SK-N-DZ (cell line): ENCODE measurements at places on chromosomes 13 and 19.

GRCh38 chr13:111469916-111470506, 149.6 kb downstream of the TEX29 start:
- no peak for DNase-seq

GRCh38 chr19:591099-591958, 1.6 kb downstream of the HCN2 start:
- DNase-seq, result no peak

DNA sequence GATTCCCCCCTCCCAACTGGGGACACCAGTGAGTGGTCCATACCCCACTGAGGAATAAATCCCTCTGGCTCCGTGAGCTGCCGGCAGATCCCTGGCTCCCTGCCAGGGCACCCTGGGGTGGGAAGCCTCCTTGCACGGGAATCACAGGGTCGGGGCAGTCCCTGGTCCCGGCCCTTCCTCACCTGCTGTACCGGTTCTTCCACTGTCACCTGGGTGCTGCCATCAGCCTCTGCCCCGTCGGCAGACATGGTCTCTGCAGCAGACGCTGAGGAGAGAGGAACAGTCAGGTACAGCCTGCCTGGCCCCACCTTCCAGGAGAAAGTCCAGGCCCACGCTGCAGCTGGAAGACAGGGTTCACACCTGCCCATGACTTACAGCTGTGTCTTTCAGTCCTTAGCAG, 6.3 kb downstream of the PLIN3 start:
- no peak for DNase-seq

DNA sequence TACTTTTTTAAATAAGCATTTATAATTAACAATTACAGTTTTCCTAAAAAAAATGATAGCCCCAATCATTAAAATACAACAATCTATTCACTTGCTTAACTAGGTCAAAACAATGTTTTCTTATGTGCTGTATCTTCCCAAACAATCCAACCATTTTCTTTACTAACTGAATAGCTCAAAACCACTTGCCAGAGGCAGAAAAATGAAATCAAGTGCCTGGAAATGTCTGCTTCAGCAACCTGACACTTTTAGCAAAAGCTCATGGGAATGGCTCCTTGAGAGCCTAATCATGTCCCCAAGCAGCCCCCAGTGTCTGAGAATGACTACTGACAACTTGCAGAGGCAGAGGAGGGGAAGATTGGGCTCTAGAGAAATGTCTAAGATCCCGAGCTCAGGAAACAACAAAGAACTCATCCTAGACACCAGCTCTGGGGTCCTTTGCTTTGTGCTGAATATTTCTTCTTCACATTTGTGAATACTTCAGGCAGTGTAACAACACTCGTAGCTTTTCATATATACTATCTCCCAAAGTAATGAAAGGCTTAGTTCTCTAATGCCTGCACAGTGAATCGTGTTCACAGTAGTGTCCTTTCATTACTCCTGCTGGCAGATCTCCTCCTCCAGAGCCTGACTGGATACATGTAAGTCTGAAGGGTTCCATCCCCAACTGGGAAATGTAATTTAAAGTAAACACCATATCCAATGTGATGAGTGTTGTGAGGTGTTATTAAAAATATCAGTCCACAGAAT, 280.0 kb downstream of the LHFPL6 start:
- DNase-seq, result no peak

- no peak for DNase-seq
Measured at GRCh38 chr19:8069096-8069973, 16.8 kb downstream of the CCL25 start.

DNA sequence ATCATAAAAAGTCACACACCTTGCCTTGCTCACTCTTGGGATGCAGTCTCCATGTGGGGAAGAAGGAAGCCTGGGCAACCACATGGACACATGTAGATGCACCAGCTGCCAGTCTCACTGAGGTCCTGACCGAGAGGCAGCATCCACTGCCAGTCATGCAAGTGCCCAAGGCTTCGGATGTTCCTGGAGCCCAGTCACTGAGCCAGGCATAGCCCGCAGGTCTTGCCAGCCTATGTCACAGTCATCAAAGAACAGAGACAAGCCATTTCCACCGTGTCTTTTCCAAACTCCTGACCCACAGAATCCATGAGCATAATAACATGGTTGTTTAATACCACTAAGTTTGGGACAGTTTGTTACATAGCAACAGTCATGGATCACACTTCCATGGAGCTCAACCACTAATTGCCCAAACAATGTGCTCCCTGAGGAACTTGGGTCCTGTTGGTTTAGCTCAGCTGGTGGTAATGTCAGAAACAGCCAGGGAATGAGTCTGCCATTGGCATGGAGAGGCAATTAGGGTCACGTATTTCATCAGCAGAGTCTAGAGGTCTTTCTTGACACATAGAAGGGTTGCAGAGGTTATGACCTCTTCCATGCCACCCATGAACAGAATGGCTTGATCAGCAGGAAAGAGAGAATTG, 21.5 kb downstream of the STARD13 start:
- DNase-seq, result no peak

- no peak for DNase-seq
Measured at GRCh38 chr13:26053418-26053980, 1.7 kb upstream of the SHISA2 start.

GRCh38 chr19:52474351-52475127, 21.2 kb downstream of the ZNF578 start:
- DNase-seq, result no peak

DNA sequence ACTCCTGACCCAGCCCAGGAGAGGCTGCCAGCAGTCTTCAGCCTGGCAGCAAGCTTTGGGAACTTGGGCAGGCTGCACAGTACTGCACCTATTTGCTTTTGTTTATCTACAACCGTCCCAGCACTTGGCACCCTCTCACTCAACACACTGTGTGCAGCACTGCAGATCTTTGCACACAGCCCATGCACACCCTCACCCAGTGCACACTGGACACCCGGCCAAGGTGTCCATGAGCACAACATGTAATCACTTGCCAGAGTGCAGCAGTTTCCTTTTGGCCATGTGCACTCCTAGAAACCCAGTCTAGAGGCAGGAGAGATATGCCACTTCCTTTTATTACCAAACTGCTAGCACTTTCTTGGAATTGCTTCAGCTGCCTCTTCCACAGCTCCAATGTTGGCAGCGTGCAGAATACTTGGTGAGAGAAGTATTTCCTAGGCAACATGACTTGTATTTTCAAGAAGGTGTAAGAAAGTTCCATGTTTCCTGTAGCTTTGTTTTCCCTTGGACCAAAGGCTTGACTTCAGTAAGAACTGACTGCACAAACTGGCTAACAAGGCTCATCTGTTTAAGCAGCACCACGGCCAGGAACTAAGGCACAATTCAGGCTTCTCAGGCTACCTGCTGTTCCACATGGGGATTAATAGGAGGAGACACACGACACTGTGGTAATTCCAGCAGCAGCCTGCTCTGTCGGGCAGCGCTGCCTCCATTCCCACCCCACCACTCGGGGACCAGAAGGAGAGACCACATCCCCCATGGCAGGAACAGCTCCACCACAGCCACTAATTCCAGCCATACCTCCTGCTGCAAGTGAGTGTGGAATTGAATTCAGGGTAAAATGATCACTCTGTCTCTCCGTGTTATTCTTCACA, 15.3 kb downstream of the ATP7B start:
- DNase-seq, result no peak

- DNase-seq, result no peak
Measured at GRCh38 chr19:835210-835810, 5.5 kb upstream of the PRTN3 start.

GRCh38 chr13:99414048-99414995, 87.0 kb upstream of the TM9SF2 start:
- no peak for DNase-seq

GRCh38 chr13:102978168-102978567, 88.0 kb downstream of the SLC10A2 start:
- DNase-seq, result no peak

DNA sequence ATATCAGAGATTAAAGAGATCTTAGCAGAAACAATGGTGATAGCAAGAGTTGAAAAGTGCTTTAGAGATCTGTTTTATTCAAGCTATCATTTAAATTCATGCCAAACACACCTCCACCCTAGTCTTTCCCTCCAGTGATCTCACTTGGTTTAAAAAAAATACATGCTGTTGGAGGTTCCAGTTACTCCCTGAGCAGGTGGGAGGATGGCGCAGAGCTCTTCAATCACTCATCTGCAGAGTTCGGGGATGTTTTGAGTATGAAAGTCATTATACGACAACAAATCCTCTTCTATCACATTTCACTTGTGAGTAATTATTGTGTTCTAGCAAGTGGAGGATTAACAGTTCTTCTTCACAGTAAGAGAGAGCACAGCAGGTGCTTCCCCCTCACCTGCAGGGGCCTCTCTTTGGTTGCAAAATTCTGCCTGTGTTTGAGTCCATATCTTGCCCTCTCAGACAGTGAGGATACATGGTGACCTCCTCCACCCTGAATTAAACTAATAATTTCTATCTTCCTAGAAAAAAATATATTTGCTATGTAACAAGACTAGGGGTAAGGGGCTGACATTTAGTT, 376.7 kb downstream of the LIG4 start:
- DNase-seq, result no peak

DNA sequence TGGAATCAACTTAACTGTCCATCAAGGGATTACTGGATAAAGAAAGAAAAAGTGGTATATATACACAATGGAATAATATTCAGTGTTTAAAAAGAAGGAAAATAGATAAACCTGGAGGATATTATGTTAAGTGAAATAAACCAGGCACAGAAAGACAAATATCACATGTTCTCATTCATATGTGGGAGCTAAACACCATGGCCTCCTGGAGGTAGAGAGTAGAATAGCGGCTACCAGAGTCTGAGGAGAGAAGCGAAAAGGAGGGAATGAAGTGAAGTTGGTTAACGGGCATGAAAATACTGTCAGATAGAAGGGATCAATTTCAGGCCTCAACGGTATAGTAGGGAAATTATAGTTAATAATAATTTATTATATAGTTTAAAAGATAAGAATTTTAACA, 147.5 kb upstream of the OBI1 start:
- no peak for DNase-seq

DNA sequence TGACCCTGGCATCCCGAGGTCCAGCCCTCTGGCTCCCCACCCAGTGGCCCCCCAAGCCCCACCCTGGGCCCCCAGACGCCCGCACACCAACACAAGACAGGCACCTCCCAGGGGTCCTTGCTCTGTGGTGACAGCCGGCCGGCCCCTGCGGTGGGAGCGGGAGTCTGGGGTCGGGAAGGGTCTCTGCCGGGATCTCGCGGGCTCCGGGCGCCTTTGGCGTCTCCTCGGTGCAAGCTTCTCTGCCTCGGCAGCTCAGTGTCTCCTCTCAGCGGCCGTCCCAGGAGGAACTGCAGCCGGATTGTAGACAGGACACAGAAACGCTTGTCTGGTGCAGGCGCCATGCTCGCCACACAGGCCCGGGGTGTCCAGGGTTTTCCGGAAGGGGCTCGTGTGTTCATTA, 43.7 kb downstream of the TMEM255B start:
- DNase-seq, result peak; percentile 68

DNA sequence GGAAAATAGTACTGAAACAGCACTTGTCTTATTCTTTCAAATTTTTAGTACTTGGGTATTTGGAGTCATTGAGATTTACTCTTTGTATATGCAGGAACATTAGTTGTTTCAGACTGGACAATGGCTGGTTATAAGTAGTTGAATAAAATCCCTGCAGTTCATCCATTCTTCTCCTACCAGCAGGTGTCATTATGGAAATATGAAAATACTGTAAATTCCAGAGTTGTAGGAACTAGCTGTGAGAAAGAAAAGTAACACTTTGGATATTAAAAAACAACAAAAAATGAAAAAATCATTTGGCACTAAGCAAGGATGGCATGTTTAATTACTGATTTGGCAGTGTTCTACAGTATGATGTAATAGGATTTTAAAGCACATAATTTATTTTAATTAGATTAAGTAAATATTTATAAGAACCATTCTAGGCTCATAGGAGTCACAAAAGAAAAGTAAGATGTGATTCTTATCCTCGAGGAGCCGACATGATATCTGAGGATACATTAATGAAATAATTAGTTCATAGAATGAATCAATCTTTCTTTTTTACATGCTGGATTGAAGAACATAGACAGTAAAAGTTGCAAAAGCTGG, 155.3 kb downstream of the KCNRG start:
- no peak for DNase-seq

DNA sequence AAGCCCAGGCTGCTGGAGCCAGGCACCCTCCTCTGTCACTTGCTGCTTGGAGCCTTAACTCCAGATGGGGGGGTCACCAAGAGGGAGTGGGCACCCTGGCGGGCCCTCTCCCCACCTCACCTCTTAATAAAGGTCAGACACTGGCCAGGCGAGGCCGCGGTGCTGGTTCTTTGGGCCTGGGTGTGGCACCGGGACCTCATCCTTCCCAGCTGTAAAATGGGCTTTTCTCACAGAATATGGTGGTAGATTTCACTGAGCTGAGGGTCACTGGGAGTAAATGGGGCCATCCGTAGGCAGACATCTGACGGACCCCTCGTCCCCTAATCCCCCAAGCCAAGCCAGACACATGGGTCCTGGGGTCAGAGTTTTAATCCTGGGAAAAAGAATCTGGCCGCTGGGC, 14.9 kb downstream of the STAP2 start:
- no peak for DNase-seq

GRCh38 chr13:22103046-22104027, 432.5 kb downstream of the FGF9 start:
- DNase-seq, result no peak

DNA sequence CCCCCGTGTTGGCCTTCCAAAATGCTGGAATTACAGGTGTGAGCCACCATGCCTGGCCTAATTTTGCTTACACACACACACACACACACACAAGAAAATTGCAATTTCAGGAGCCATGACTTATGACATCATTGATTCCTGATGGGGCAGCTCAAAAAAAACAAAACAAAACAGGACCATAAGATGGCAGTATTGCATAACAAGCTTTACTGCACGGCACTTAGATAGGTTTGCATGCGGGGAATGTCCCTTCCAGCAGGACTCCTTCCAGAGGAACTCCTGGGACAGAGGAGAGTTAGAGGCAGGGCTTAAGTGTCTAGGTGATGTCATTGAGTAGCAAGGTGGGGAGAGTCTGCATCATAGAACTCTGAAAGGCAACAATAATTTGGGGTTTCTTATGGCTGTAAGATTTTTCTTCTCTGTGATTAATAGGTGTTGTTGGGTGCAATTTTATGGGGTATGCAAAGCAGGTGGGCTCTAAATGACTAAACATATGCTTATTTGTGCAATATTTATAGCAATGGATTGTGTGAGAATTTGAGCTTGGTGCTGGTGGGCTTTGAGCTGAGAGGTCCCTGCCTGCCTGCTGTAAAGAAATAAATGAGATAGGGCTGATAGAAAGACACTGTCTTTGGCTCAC, 9.0 kb upstream of the ACSBG2 start:
- peak; percentile 37 for DNase-seq

- DNase-seq, result no peak
Measured at GRCh38 chr19:29275266-29275665, 62.3 kb upstream of the UQCRFS1 start.
